Adrenal gland (tissue), 19 donors: ENCODE measurements at places on chromosomes 12 and 14. TPM values are rescaled to one million over a fixed set of nuclear protein-coding genes. Genes with fewer than 3 reads are reported as not detected.

PITPNM2 gene
- polyA plus RNA-seq = 13.2 TPM

TAS2R14 gene
- polyA plus RNA-seq = 1.6 TPM

TRMT5 gene
- 14.6 TPM for polyA plus RNA-seq

RIMBP2 gene
- 11.7 TPM for polyA plus RNA-seq

CLEC2B gene
- polyA plus RNA-seq = 11.2 TPM

A2ML1 gene
- 0.08 TPM for polyA plus RNA-seq

PLD4 gene
- polyA plus RNA-seq = 1.0 TPM

KRT73 gene
- not detected for polyA plus RNA-seq

DNA sequence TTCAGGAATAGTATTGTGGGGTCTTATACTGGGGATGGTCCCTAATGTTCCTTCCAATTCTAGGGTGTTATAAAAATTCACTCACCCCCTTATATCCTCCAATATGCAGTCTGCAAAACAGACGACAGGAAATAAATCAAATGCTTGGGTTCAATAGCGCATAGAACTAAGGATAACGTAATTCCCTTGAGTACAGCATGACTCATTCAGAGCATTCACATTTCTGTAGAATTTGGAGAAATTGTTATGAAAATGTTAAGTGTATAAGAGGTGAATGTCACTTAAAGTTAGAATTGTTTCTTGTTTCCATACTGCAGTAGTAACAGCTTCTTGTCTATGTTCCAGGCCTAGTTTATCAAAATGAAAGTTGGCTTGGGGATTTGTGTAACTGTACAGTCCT is 271.4 kb downstream of the RPS29 start:
- H3K27ac ChIP-seq = no peak overlapping the region
- no peaks in the 10 kb centered on the region for H3K4me1 ChIP-seq
- H3K4me3 ChIP-seq = no peak overlapping the region

GRCh38 chr14:89365061-89365801 is 51.8 kb downstream of the FOXN3 start:
- no peak for DNase-seq
- H3K4me3 ChIP-seq = no peak overlapping the region
- no peaks in the 10 kb centered on the region for H3K36me3 ChIP-seq
- H3K27me3 ChIP-seq = no peaks in the 10 kb centered on the region
- peaks cover 47% of the 10 kb centered on the region for H3K4me1 ChIP-seq

DNA sequence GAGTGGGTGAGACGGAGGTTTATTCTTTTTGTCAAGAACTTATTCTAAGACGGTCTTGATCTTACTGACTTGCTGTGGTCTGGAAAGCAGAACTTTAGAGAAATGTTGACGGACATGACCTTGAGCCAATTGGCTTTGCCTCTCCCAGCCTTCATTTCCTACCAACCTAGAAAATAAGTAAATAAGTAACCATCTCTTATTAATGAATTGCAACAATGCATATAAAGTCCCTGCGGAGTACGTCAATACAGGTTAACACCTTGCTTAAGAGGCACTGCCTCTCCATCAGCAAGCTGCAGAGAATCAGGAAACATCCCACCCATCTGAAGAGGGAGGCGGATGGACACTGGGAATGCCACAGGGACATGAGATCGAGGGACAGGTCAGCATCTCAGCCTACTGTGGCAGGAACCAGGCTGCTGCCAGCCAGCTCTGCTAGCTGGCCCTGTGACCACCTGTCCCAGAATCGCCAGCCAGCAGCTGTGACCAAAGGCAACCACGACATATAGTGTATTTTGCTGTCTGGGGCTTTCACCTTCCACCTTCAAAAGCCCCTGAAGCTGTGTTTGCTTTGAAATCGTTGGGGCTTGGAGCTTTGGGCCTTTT is 208.3 kb downstream of the BCL11B start:
- H3K27me3 ChIP-seq = no peaks in the 10 kb centered on the region
- H3K4me1 ChIP-seq = no peaks in the 10 kb centered on the region
- H3K4me3 ChIP-seq = no peak overlapping the region
- no peaks in the 10 kb centered on the region for H3K36me3 ChIP-seq

DNA sequence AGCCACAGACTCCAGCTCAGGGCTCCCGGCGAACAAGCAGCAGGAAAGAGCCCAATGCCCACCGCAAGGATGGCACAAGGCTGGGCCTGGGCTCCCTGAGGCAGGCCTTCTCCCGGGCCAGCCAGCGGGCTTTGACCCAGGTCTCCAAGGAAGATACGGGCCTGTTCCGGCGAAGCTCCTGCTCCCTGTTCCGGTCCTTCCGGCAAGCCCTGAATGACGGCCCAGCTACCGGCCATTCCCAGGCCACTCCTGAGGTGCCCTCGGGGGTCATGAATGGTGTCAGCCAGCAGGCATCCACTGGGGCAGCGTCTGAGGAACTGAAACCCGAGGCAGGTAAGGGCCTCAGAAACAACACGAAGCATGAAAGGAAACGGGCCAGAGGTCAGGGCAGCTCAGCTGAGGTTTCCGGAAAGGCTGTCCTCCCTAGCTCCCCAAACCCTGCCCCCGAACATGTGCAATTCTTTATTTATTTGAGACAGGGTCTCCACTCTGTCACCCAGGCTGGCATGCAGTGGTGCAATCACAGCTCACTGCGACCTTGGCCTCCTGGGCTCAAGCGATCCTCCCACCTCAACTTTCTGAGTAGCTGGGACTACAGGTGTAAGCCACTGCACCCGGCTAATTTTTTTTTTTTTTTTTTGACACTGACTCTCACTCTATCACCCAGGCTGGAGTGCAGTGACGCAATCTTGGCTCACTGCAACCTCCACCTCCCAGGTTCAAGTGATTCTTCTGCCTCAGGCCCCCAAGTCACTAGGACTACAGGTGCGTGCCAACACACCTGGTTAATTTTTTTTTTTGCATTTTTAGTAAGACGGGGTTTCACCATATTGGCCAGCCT is 6.0 kb downstream of the EXOC3L4 start:
- H3K4me1 ChIP-seq = peaks cover 8% of the 10 kb centered on the region
- no peak overlapping the region for H3K4me3 ChIP-seq
- no peak overlapping the region for H3K27ac ChIP-seq
- no peaks in the 10 kb centered on the region for H3K36me3 ChIP-seq
- DNase-seq = no peak

DNA sequence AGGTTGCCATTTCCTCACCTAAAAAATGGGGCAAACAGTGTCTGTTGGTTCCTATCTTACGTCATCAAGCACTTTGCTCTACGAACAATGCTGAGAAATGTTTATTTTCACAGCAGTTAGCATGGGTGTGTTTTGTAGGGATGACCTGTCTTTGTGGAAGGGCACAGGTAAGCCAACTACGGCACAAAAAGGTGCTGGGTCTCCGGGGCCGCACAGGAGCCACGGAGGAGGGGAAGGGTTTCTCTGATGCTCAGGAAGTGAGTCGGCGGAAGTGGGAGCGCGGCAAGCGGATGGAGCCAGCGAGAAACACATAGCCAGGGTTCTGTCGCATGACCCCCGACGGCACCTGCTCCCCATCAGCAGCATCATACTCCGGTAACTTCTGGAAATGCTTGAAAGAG is 65.6 kb upstream of the TCL1B start:
- H3K4me1 ChIP-seq = no peaks in the 10 kb centered on the region
- H3K27me3 ChIP-seq = no peaks in the 10 kb centered on the region
- H3K36me3 ChIP-seq = no peaks in the 10 kb centered on the region
- no peak for DNase-seq

DNA sequence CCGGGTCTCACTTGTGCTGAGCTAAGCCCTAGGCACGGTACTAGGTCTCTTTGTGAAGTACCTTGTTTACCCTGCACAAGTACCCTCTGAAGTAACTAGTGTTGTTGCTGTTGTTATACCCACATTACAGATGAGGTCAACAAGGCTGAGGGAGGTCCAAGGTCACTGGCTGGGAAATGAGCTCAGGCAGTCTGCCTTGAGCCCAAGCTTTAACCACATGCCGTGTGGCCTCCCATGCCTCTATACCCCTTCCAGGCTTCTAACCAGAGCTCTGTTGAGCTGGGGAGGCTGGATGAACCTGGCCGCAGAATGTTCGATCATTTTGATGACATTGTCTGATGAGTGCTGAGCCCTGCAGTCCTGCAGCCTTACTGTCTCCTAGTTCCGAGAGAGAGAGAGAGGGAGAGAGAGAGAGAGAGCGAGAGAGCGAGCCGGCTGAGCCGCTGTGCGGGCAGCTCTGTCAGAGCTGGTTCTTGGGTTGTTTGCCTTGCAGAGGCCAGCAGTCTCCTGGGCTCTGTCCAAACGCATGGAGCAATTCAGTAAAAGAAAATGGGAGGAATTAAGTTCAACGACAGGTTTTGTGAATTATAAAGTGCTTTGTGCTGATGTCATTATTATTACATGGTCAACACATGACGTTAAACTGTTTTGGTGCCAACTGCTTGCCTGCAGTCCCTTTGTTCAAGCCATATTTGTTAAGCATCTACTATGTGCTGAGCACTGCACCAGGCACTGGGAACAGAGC is 13.1 kb downstream of the JDP2 start:
- DNase-seq = peak; percentile 77
- no peaks in the 10 kb centered on the region for H3K27me3 ChIP-seq
- no peaks in the 10 kb centered on the region for H3K36me3 ChIP-seq
- peak overlapping the region; percentile 18 for H3K27ac ChIP-seq

- H3K4me3 ChIP-seq = no peak overlapping the region
- DNase-seq = no peak
- H3K4me1 ChIP-seq = no peaks in the 10 kb centered on the region
- H3K27me3 ChIP-seq = no peaks in the 10 kb centered on the region
- H3K36me3 ChIP-seq = no peaks in the 10 kb centered on the region
Observed at GRCh38 chr14:72513965-72514659, 379.8 kb downstream of the DPF3 start.

DNA sequence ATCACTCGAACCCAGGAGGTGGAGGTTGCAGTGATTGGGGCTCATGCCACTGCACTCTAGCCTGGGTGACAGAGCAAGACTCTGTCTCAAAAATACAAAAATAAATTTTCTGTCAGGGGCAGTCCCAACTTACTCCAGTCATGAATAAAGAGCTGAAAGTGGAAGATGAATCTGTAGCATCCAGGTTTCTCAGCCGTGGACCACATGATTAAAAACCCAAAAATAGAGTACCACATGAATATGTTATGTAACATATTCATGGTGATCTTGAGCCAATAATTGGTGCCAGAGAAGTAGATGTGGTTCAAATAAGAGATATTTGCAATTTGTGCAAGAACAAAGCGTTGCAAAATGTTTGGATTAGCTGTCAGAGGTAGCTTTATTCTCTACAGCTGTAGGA is 23.1 kb downstream of the SPIC start:
- DNase-seq = no peak
- no peak overlapping the region for H3K4me3 ChIP-seq
- H3K4me1 ChIP-seq = peaks cover 5% of the 10 kb centered on the region
- H3K27me3 ChIP-seq = no peaks in the 10 kb centered on the region
- no peak overlapping the region for H3K27ac ChIP-seq

- H3K27ac ChIP-seq = peak overlapping the region; percentile 93
Observed at GRCh38 chr12:120688527-120689071, 1.6 kb downstream of the MLEC start.

DNA sequence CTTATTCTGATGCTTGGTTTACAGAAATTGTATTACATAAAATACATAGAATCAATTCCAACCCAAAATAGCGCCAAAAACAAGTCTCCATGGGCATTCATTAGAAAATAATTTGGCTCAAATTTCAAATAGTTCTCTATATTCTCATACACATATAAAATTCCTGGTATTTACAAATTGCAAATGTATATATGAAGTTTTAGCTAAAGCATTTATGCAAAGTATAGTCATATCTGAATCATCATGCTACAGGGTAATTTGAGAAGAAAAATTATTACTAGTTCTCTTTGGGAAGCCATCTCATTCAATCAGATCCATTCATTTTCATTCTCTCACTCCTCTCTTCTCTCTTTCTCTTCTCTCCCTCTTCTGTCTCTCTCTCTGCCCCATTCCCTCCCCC is 257.8 kb downstream of the DPF3 start:
- H3K4me3 ChIP-seq = no peak overlapping the region
- no peak for DNase-seq
- no peaks in the 10 kb centered on the region for H3K27me3 ChIP-seq
- no peak overlapping the region for H3K27ac ChIP-seq
- no peaks in the 10 kb centered on the region for H3K36me3 ChIP-seq

DNA sequence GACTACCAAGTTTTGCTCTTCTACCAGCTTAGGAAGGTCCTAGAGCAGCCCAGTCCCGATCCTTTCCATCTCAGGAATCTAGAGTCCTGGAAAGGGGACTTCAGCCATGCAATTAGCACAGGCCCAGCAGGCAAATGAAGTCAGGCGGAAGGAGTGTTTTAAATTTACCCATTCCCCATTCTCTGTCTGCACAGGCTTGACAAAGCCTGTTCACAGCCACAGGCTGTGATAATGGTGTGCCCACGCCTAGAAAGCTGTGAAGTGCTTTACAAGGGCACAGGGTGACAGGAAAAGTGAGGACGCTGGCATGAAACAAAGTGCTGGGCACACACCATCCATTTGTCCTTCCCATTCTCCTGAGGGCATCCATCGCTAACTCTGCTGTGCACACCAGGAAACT is 79.0 kb downstream of the PITPNM2 start:
- H3K4me3 ChIP-seq = no peak overlapping the region
- H3K36me3 ChIP-seq = no peaks in the 10 kb centered on the region
- no peak for DNase-seq
- H3K27me3 ChIP-seq = no peaks in the 10 kb centered on the region
- no peak overlapping the region for H3K27ac ChIP-seq
- peaks cover 23% of the 10 kb centered on the region for H3K4me1 ChIP-seq

DNA sequence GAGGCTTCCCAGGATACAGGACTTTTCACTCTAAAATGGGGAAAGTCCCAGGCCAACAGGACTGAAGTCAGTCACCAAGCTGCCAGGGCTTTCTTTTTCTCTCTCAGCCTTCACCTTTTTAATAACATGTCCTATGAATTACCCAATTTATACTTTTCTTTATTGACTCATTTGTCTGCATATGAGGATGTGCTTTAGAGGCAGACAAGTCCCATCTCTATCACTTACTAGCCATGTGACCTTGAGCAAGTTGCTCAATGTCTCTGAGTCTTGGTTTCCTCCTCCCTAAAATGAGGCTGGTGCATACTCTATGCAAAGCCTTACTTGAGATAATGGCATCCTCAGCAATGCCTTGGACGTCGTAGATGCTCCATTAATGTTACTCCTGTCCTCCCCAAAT is 98.1 kb upstream of the TMPO start:
- H3K4me1 ChIP-seq = no peaks in the 10 kb centered on the region
- H3K27me3 ChIP-seq = no peaks in the 10 kb centered on the region
- DNase-seq = no peak
- H3K4me3 ChIP-seq = no peak overlapping the region
- H3K36me3 ChIP-seq = no peaks in the 10 kb centered on the region
- H3K27ac ChIP-seq = no peak overlapping the region

GRCh38 chr14:65348137-65348536 is 64.4 kb upstream of the FUT8 start:
- DNase-seq = no peak
- H3K27me3 ChIP-seq = no peaks in the 10 kb centered on the region
- H3K36me3 ChIP-seq = no peaks in the 10 kb centered on the region
- H3K4me1 ChIP-seq = no peaks in the 10 kb centered on the region

DNA sequence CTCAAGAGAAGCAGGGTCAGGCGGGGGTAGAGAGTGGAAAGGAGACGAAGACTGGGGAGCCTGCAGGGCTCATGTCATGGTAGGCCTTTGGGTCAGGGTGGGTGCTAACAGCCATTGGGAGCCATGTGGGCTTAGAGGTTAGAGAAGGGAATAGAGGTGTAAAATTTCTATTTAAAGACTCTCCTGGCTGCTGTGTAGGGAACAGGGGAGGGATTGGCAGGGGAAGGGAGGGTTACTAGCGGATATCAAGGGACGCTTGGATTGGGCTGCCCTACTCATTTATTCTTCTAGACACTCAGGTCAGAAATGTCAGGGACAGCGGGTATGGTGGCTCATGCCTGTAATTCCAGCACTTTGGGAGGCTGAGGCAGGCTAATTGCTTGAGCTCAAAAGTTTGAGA is 18.2 kb downstream of the WSCD2 start:
- H3K4me3 ChIP-seq = no peak overlapping the region
- no peaks in the 10 kb centered on the region for H3K4me1 ChIP-seq
- H3K27ac ChIP-seq = no peak overlapping the region
- no peak for DNase-seq
- H3K27me3 ChIP-seq = no peaks in the 10 kb centered on the region
